ENCODE measurements at places on chromosomes 11 and 22. TPM values are rescaled to one million over a fixed set of nuclear protein-coding genes. Genes with fewer than 3 reads are reported as not detected.

CYP2D6 gene
- total RNA-seq: 0.88 TPM

OR8G5 gene
- total RNA-seq: not detected

CNIH2 gene
- not detected for total RNA-seq

MRGPRX3 gene
- not detected for total RNA-seq

SHANK2 gene
- 55.6 TPM for total RNA-seq

MMP13 gene
- not detected for total RNA-seq

GRIA4 gene
- total RNA-seq: not detected

MUC2 gene
- not detected for total RNA-seq

A4GALT gene
- 16.4 TPM for total RNA-seq

C11orf86 gene
- total RNA-seq: not detected

PDE3B gene
- 3.0 TPM for total RNA-seq

TRIM49 gene
- not detected for total RNA-seq

NTM gene
- 1.1 TPM for total RNA-seq

SYT9 gene
- total RNA-seq: 6.6 TPM

ANO1 gene
- 40.8 TPM for total RNA-seq

DRD4 gene
- not detected for total RNA-seq

MIOX gene
- total RNA-seq: 5.7 TPM

KBTBD4 gene
- 30.3 TPM for total RNA-seq

C1QTNF4 gene
- 3.7 TPM for total RNA-seq

MMP12 gene
- not detected for total RNA-seq

FOSL1 gene
- total RNA-seq: 1.6 TPM

SHANK3 gene
- total RNA-seq: 23.0 TPM

SCGB1A1 gene
- total RNA-seq: not detected

PTDSS2 gene
- total RNA-seq: 40.8 TPM

PIH1D2 gene
- total RNA-seq: 12.8 TPM

PLAAT4 gene
- total RNA-seq: 23.5 TPM

C11orf87 gene
- not detected for total RNA-seq

PHF21B gene
- 0.33 TPM for total RNA-seq

GDPD4 gene
- not detected for total RNA-seq

SCGB2A2 gene
- not detected for total RNA-seq

KCNE3 gene
- 7.9 TPM for total RNA-seq

HSPB2 gene
- not detected for total RNA-seq

MS4A6A gene
- 51.6 TPM for total RNA-seq

CD6 gene
- 0.71 TPM for total RNA-seq

GTSE1 gene
- not detected for total RNA-seq

B4GALNT4 gene
- total RNA-seq: 0.98 TPM

NNMT gene
- 152 TPM for total RNA-seq

LRRC32 gene
- 42.5 TPM for total RNA-seq

DNAJB7 gene
- total RNA-seq: not detected

KRTAP5-1 gene
- total RNA-seq: not detected

DENND5A gene
- 45.6 TPM for total RNA-seq

OR6T1 gene
- total RNA-seq: not detected

LIF gene
- total RNA-seq: 2.1 TPM

GRAMD1B gene
- total RNA-seq: 22.7 TPM

RAB6A gene
- total RNA-seq: 183 TPM

VPREB1 gene
- not detected for total RNA-seq

OR4C46 gene
- not detected for total RNA-seq

NUDT22 gene
- total RNA-seq: 82.5 TPM

MS4A6E gene
- not detected for total RNA-seq

DYNC2H1 gene
- 41.2 TPM for total RNA-seq

KIRREL3 gene
- not detected for total RNA-seq

OR2AG1 gene
- not detected for total RNA-seq

SSH3 gene
- total RNA-seq: 59.9 TPM

ATG16L2 gene
- 22.1 TPM for total RNA-seq

TTC36 gene
- total RNA-seq: 0.78 TPM

C11orf16 gene
- total RNA-seq: not detected

PNPLA5 gene
- not detected for total RNA-seq

CBLIF gene
- total RNA-seq: not detected

Data from thyroid gland (tissue), 4 donors.